HS-5 (cell line): ENCODE measurements at places on chromosomes 2 and 18.

- DNase-seq, result no peak
These were observed 47.5 kb upstream of the RTN4 start for GRCh38 chr2:55097461-55098410.

DNA sequence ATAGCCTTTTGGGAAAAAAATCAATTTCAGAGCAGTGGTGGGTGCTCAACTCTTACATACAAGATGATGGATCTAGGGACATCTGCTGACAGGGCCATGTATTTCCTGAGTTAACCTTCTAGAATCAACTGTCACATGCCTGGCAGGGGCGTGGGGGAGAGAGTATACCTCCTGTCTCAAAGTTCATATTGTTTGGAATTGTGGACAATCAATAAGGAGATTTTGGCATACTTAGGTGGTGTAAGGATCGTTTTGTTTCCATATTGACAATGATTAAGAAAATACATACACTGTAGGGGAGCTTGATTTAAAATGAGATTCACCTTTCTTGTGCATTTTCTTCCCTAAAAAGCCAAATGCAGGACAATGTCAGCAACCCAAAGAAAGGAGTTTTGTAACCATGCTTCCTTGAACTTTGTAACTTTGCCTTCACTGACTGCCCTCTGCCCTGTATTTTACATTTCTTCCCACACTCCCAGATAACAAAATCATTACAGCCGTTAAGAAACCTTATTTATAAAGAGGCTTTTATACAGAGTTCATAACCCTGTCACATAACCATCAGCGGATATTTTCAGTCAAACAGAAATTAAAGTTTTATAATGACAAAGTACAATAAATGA lies 88.4 kb downstream of the MEP1B start:
- no peak for DNase-seq

DNA sequence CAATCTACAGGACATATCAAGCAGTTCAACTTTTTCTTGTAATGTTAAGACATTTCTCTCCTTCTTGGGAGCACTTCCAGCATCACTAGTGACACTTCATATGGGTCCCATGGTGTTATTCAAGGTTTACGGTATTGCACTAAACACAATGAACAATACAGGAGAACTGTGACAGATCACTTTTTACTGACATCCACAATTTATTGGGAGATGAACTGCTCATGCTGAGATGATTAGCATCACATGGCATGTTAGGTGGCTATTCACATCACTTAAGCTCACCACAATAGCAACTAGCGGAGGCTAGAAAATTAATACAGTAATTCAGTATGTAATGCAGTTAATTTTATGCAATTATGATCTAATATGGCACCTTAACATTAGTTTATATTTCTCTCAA lies 264.4 kb downstream of the ERBB4 start:
- DNase-seq, result no peak

DNA sequence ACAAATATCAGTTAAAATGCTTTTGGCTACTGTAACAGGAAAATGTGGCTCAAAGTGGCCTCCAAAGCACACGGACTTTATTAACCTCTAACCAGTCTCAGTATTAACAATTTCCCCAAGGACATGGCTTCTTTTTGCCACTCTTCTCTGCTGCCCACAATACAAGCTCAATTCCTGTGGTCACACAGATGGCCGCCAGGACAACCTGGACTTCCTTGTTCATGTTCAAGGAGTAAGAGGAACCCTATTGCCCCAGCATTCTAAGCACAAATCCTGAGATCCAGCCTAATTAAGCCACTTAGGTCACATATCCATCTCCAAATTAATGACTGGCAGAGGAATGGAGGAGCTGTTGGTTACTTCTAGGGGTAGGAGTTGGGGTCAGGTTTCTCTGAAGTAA lies 38.2 kb downstream of the AOX1 start:
- DNase-seq, result no peak

- no peak for DNase-seq
These were observed 201.7 kb downstream of the MREG start for GRCh38 chr2:215811409-215812345.

DNA sequence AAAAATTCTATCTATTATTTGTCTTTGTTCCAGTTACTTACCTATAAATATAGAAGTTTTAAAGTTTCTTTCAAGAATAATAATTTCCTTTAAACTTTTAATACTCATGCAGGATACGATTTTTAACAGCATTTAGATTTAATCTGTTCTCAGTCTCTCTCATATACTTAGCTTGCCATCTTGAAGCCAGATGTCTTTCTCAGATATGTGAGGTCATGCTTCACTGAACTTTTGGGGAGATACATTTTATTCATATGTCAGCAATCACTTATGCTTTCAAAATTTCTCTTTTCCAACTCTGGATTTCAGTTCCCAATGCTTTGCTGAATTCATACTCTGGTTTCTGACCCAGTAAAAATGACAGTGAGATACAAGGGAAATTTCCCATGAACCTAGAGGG lies 66.5 kb upstream of the CCDC178 start:
- DNase-seq, result no peak

- DNase-seq, result no peak
These were observed 2.1 kb downstream of the LIPT1 start for GRCh38 chr2:99156891-99157290.

DNA sequence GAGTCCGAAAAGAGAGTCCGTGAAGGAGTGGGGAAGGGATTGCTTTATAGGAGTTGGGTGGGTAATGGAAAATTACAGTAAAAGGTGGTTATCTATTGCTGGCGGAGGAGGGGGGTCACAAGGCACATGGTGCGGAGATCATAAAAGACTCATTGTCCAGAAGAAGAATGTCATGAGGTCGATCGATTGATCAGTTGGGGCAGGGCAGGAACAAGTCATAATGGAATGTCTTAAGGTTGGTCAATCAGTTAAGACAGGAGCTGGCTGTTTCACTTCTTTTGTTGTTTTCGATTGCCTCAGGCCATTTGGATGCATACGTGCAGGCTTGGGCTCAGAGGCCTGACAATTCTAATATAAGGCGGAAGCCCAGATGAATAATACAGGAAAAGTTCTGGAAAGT lies 473.0 kb upstream of the TNP1 start:
- DNase-seq, result no peak

DNA sequence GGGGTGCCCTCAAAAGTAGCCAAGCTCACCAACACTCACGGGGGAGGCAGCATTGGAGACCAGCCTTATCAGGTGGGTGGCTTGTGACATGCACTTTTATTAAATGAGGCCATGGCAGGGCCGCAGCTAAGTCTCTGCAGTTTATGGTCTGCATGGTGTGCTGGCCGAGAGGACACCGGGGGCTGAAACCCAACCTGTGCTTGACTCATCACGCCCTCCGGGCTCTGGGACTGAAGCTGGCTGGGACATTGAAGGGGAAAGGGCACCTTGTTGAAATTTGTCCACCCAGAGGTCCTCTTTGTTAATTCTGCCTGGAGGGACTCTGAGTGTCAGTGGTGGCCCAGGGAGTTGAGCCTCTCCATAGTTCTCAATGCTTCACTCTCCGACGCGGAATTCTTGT lies 17.7 kb upstream of the NTSR2 start:
- DNase-seq, result no peak

DNA sequence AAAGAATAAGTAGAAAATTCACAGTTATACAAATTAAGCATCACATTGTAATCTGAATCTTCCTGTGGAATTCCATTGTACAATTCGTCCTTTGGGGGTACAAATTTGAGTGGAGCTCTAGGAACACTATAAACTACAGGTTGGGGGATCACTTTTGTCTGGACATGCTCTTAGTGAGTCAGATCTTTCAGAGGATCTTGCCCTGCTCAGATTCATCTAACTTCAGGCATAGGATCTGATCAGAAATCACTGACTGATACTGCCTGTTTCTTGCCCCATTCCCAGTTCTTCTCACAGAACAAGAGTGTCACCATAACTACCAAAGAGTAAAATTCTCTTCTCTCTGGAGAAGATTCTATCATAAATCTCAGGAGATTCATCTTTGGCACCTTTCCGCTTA lies 10.7 kb upstream of the VSNL1 start:
- DNase-seq, result no peak

DNA sequence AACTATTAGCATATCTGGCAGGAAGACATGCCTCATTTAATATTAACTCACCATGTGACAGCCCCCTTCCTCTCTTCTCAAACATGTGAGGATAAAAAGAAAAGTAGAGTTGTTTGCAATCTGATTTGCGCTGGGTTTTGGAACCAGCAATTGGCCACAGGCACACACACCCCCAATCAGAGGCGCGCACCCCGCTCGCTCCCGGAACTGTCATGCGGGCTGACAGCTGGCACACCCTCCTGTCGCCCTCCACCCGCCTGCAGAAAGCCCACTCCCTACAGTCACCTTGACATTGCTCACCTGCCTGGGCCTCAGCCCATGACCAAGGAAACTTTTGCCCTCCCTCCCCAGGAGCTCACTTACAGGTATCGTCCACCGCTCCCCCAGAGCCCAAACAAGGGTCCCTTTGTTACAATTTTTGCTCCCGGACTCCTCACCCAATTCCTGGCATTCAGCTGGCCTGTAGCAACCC lies 1.1 kb downstream of the COBLL1 start:
- no peak for DNase-seq

DNA sequence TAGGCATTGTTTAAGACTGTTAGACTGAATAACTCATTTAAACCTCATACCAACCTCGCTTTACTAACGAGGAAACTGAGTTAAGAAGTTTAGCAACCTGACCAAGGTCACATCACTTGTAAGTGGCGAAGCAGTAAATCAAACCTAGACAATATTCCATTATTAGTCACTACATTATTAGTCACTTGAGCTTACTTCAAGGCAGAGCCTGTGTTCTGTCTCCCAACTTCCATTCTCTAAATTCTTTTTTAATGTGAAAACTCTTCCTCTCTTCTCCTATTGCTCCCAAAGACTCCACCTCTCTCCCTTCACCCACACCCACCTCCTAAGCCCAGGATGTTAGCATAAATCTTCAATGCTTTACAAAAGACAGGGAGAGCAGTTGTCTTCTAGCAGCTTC lies 156.5 kb downstream of the ARL6IP6 start:
- DNase-seq, result no peak

- no peak for DNase-seq
These were observed 34.1 kb downstream of the SOCS6 start for GRCh38 chr18:70322928-70323327.

DNA sequence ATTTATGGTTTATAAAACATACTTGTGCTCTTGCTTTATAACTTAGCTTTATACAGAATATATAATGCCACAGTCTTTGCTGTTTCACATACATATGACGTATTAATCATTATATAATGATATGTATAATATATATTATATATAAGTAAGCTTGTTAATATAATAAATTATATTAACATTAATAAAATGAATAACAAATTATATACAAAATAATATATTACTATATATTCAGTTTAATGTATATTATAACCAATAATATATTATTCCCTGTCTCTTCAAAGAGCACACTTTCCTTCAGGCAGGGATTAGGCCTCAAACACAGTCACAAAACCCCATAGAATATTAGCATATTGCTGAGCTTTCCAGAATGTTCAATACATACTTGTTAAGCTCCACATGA lies 427.6 kb downstream of the NCKAP5 start:
- DNase-seq, result no peak

GRCh38 chr2:229851870-229852269 lies 69.9 kb downstream of the TRIP12 start:
- no peak for DNase-seq

- DNase-seq, result no peak
These were observed 35.2 kb downstream of the NPPC start for GRCh38 chr2:231890896-231891513.

- no peak for DNase-seq
These were observed 40.6 kb upstream of the INHBB start for GRCh38 chr2:120305296-120305695.

- DNase-seq, result no peak
These were observed 25.8 kb downstream of the CALCRL start for GRCh38 chr2:187422282-187422681.

- no peak for DNase-seq
These were observed 63.6 kb upstream of the ACSL3 start for GRCh38 chr2:222797261-222797660.

GRCh38 chr2:7037340-7038333 lies 120.4 kb downstream of the RNF144A start:
- DNase-seq, result no peak

DNA sequence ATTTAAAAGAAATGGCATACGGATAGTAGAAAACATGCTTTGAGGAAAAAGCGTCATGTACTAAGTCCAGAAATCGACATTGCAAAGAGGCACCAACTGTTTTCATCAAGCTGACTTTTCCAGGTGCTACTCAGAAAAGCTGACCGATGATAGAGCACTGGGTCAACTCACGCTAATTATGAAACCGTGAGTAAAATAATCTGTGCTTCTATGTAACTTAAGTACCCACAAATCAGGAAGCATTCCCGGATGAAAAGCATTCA lies 353 bp upstream of the NUP35 start:
- no peak for DNase-seq

GRCh38 chr18:60686142-60686541 lies 313.6 kb upstream of the MC4R start:
- DNase-seq, result no peak

GRCh38 chr2:109478906-109479493 lies 134.8 kb downstream of the SEPTIN10 start:
- DNase-seq, result no peak
